ENCODE measurements at places on chromosomes 13 and 19. TPM values are rescaled to one million over a fixed set of nuclear protein-coding genes. Genes with fewer than 3 reads are reported as not detected.

Gene ZIC5
- not detected for total RNA-seq

Gene ZNF208
- 0.33 TPM for total RNA-seq

Gene SLITRK6
- total RNA-seq, result 0.39 TPM

Gene SIGLEC8
- total RNA-seq, result not detected

Gene SMAD9
- 8.3 TPM for total RNA-seq

Gene RGS9BP
- total RNA-seq, result 0.56 TPM
